Karpas-422 (cell line): ENCODE measurements at places on chromosomes 12 and 14. TPM values are rescaled to one million over a fixed set of nuclear protein-coding genes. Genes with fewer than 3 reads are reported as not detected.

- H3K4me1 ChIP-seq = no peaks in the 10 kb centered on the region
- no peak overlapping the region for H3K4me3 ChIP-seq
- no peak for DNase-seq
- H3K27me3 ChIP-seq = no peaks in the 10 kb centered on the region
- H3K27ac ChIP-seq = no peak overlapping the region
- H3K36me3 ChIP-seq = no peaks in the 10 kb centered on the region
Observed at GRCh38 chr12:121288986-121289385, 7.5 kb downstream of the CAMKK2 start.

DNA sequence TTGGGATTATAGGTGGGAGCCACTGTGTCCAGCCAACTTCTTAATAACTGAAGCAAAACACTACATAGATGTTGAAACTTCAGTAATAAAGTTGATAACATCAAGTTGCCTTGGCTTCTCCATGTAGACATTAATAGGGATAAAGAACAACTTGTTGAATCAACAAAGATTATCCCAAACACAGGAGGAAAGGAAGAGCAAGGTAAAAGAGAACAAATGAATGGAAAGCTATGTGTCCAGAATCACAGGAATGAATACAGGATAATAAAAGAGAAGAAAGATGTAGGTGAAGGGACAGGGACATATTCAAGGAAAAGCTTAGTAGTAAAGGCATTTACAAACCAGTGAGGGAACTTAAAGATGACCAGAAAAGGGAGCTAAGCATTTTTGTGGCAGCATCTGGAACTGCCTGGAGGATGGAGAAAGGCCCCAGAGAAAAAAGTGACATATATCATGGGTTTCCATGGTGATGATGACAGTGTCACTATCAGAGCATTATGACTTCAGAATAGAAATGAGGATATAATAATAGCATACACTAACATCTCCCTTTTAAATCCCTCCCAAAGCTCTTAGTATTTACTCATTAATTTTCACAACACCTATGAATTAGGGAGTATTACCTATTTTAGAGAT, 24.0 kb upstream of the MDM1 start:
- no peak overlapping the region for H3K4me3 ChIP-seq
- no peak for DNase-seq
- peaks cover 12% of the 10 kb centered on the region for H3K4me1 ChIP-seq
- H3K36me3 ChIP-seq = no peaks in the 10 kb centered on the region

Gene OVCH1
- total RNA-seq = not detected in 2 replicates

- no peak overlapping the region for H3K4me3 ChIP-seq
- H3K36me3 ChIP-seq = no peaks in the 10 kb centered on the region
- no peak for DNase-seq
- H3K4me1 ChIP-seq = no peaks in the 10 kb centered on the region
- no peaks in the 10 kb centered on the region for H3K27me3 ChIP-seq
Observed at GRCh38 chr12:26378711-26379110, 183.3 kb downstream of the SSPN start.

DNA sequence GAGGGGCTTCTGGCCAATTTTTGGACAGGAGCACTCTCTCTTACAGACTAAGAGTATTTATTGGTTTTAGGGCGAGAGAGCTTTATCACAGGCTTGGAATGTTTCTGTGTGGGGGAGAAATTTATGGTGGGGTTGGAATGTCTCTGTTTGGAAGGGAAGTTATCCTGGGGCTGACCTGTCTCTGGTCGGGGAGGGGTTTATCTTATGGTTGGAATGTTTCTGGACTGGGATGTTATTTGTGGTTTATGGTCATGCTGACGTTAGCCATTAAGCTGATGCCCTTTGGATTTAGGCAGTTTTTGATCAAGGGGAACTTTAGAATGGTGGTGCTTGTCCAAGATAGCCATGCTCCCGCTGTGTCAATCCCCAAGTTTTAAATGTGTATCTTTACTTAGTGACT, 614.8 kb downstream of the DIO2 start:
- H3K27me3 ChIP-seq = no peaks in the 10 kb centered on the region
- no peak overlapping the region for H3K27ac ChIP-seq
- no peak for DNase-seq
- no peak overlapping the region for H3K4me3 ChIP-seq
- H3K36me3 ChIP-seq = no peaks in the 10 kb centered on the region
- H3K4me1 ChIP-seq = no peaks in the 10 kb centered on the region

Gene ZNF410
- total RNA-seq = 63.5 and 73.8 TPM in 2 replicates

Gene ZDHHC22
- not detected in 2 replicates for total RNA-seq

Gene MYRFL
- 2.6 and 3.2 TPM in 2 replicates for total RNA-seq

- no peak overlapping the region for H3K27ac ChIP-seq
- no peak for DNase-seq
- H3K27me3 ChIP-seq = no peaks in the 10 kb centered on the region
Observed at GRCh38 chr14:90103808-90104207, 42.0 kb downstream of the KCNK13 start.

Gene NXPH4
- total RNA-seq = 2.9 and 4.2 TPM in 2 replicates

Gene NTS
- total RNA-seq = not detected in 2 replicates

GRCh38 chr14:100593751-100594624, 6.8 kb upstream of the BEGAIN start:
- H3K27me3 ChIP-seq = no peaks in the 10 kb centered on the region
- DNase-seq = no peak
- no peaks in the 10 kb centered on the region for H3K36me3 ChIP-seq
- no peak overlapping the region for H3K4me3 ChIP-seq

DNA sequence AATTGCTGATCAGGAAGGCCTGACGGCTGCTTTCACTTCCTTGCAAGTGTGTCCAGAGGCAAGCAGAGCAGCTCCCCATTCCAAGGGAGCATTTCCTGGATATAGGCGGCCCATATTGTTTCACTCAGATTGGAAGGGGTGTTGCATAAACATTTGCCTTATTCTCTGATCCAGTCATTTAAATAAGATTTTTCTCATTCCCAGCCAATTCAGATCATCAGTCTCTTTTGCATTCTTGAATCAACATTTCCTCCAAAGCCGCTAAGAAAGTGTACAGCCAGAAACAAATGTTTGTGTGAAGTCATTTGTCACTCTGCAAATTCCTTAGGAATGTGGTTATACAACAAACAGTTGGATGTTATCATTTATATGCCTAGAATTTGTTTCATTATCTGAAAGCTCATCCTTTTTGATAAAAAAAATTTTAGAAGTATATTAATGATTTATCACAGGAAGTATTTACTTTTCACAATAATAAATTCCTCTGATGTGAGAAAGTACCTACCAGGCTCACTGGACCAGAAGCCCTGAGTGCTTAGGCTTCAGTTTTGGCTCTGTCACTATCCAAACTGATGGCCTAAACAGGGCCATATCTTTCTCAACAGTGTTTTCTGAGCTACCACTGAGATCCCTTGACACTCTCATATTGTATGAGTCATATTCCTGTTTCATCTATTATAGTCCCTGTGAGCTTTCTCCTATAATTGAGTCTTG, 379.6 kb downstream of the CCDC91 start:
- H3K27me3 ChIP-seq = no peaks in the 10 kb centered on the region
- H3K27ac ChIP-seq = no peak overlapping the region
- no peaks in the 10 kb centered on the region for H3K4me1 ChIP-seq

- no peaks in the 10 kb centered on the region for H3K4me1 ChIP-seq
- no peak overlapping the region for H3K4me3 ChIP-seq
- no peak for DNase-seq
- no peaks in the 10 kb centered on the region for H3K27me3 ChIP-seq
Observed at GRCh38 chr12:87059231-87059630, 803.0 kb upstream of the MGAT4C start.

GRCh38 chr12:126106706-126107105, 1041.5 kb downstream of the AACS start:
- no peak for DNase-seq
- no peaks in the 10 kb centered on the region for H3K27me3 ChIP-seq
- no peaks in the 10 kb centered on the region for H3K4me1 ChIP-seq
- no peak overlapping the region for H3K27ac ChIP-seq

DNA sequence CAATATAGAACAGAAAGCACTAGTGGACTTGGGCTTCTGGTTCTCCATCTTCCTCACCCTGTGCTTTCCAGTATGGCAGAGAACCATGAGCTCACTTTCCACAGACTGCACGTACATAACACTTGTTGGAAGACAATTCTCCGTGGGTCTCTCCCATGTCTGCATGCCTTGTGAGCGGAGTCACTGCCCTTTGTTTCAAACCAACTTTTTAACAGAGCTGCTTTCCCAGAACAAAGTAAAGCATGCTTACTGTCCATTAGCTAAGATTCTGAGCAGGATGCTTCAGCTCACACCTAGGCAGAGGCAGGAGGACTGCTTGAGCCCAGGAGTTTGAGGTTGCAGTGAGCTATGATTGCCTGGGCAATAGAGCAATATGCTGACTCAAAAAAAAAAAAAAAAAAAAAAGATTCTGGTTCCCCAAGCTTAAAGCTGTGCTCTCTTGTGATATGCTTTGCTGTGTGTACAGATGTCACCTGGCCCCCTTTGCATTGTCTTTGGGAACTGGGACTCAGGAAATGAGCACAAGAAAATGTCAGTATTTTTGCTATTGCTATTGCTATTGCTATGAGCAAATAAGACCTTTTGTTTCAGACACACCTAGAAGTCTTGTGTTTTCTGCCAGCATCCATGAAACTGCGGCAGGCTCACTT, 54.6 kb upstream of the PTGR2 start:
- no peaks in the 10 kb centered on the region for H3K36me3 ChIP-seq
- H3K4me3 ChIP-seq = no peak overlapping the region
- H3K27ac ChIP-seq = no peak overlapping the region
- peaks cover 7% of the 10 kb centered on the region for H3K4me1 ChIP-seq
- no peaks in the 10 kb centered on the region for H3K27me3 ChIP-seq

DNA sequence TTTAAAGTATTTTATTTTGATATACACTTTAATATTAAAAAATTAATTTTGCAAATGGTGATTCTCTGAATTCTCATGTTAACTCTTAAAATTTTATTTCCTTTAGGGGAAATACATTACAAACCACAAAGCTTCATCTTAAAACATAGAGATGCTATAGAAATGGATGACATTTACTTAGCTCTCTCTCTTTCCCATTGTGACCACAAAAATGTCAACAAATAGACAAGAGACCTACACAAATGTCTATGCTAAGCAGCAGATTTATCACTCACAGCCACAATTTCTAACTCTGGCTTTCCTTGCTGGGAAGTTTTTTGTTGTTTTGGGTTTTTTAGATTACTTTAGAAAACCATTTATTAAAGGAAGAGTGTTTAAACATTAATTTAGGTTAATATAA, 19.9 kb upstream of the PHC1 start:
- no peak overlapping the region for H3K4me3 ChIP-seq
- H3K27me3 ChIP-seq = no peaks in the 10 kb centered on the region
- H3K27ac ChIP-seq = no peak overlapping the region

GRCh38 chr14:77343662-77344061, 22.8 kb downstream of the GSTZ1 start:
- no peaks in the 10 kb centered on the region for H3K27me3 ChIP-seq
- peaks cover 13% of the 10 kb centered on the region for H3K4me1 ChIP-seq
- no peak overlapping the region for H3K4me3 ChIP-seq
- DNase-seq = no peak

GRCh38 chr12:50120521-50120920, 8.5 kb downstream of the COX14 start:
- H3K36me3 ChIP-seq = peaks cover 37% of the 10 kb centered on the region
- DNase-seq = no peak
- H3K27ac ChIP-seq = no peak overlapping the region

DNA sequence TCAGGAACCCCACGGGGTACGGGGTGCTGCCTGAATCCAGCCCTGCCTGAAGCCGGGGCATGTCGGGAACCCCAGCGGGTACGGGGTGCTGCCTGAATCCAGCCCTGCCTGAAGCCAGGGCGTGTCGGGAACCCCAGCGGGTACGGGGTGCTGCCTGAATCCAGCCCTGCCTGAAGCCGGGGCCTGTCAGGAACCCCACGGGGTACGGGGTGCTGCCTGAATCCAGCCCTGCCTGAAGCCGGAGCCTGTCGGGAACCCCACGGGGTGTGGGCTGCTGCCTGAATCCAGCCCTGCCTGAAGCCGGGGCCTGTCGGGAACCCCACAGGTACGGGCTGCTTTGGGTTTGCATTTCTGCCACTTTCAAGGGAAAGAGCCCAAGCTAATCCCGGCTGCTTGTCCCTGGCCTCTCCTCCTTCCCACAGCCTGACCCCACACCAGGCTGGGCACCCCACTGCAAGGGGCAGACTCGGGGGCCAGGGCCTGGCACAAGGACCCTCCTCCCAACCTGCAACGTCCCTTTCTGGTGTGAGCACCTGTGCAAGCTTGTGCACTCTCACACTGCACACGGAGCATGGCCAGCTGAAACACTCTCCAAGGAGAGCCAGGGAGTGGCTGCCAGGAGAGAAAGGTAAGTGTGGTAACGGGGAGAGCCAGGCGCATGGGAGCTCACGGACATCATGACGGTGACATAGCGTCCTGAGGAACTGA, 5.6 kb upstream of the FBRSL1 start:
- peaks cover 2% of the 10 kb centered on the region for H3K4me1 ChIP-seq
- H3K27ac ChIP-seq = no peak overlapping the region
- no peaks in the 10 kb centered on the region for H3K27me3 ChIP-seq
- H3K36me3 ChIP-seq = no peaks in the 10 kb centered on the region

Gene MNAT1
- total RNA-seq = 166 and 230 TPM in 2 replicates

DNA sequence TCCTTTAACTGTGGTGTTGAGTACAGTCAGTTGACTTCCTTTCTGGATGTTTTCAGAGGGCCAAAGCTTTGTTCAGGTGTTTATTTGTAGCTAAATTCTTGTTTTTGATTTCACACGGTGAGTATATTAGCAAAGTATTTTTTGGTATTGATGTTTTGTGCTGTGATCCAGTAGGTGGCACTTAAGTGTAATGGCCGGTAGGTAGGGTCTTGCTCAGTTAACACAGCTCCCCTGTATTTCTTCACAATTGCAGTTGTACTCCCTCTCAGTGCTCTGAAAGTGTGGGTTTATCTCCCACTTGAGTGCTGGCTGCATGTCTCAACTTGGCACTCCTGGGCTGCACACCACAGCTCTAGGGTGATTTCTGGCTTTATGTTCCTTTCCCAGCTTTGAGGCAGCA, 339.5 kb downstream of the AEBP2 start:
- H3K27ac ChIP-seq = no peak overlapping the region
- H3K27me3 ChIP-seq = no peaks in the 10 kb centered on the region
- no peaks in the 10 kb centered on the region for H3K4me1 ChIP-seq
- DNase-seq = no peak

Gene LRP1-AS
- total RNA-seq = not detected in 2 replicates

DNA sequence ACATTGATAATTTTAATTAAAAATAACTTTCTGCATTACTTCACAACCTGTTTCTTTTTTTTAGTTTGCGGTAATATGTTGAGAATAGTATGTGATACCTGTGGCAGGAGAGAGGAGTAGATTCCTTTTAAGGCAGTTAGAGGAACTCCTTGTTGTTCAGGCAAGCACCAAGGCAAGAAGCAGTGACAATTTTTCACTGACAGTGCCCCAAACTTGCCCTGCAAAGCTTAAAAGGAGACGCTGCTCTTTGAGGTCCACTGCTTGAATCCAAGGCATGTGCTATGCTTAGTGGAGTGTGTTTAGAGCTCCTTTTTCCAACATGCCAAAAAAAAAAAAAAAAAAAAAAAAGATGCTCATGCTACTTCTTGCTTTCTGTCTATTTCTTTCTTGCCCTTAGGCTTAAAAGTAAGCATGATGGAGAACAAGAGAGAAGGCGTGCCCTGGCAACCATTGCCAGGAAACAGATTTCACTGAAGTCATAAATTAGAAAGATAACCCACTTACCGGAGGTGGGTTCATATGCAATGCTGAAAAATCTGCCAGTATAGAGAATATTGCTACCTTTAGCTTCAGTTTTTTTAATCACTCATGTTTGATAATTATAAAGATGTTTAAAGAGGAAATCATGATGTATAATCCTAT, 58.3 kb upstream of the DYRK2 start:
- no peaks in the 10 kb centered on the region for H3K4me1 ChIP-seq
- no peak for DNase-seq
- H3K27ac ChIP-seq = no peak overlapping the region
- no peaks in the 10 kb centered on the region for H3K36me3 ChIP-seq
- no peak overlapping the region for H3K4me3 ChIP-seq

Gene SCNN1A
- total RNA-seq = not detected in 2 replicates

Gene ABCD2
- total RNA-seq = not detected in 2 replicates
